ENCODE measurements at places on chromosomes 13 and 19.

GRCh38 chr13:25649001-25649633 lies 277.3 kb downstream of the ATP8A2 start:
- DNase-seq, result no peak

GRCh38 chr13:45826731-45827130 lies 24.8 kb downstream of the SIAH3 start:
- DNase-seq, result no peak

- DNase-seq, result no peak
Measured at GRCh38 chr13:84934911-84935310, 864.3 kb downstream of the SLITRK6 start.

- DNase-seq, result no peak
Measured at GRCh38 chr13:40550130-40550529, 116.3 kb downstream of the FOXO1 start.

DNA sequence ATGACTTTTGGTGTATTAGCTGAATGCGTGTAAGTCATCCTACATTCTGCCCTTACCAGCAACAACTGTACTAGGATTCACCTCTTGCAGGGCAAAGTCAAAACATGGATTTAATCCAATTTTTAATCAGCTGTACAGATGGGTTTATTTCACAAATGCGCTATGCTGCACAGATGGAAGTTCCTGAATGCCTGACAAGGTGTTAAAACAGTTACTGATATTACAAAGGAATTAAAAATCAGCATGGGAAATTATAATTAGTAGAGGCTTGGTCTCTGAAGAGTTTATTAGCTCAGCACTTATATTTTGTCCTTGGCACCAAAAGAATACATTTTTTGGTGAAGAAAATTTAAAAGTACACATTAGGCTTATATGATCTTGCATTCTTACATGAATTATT lies 448.9 kb downstream of the PCDH9 start:
- DNase-seq, result no peak

DNA sequence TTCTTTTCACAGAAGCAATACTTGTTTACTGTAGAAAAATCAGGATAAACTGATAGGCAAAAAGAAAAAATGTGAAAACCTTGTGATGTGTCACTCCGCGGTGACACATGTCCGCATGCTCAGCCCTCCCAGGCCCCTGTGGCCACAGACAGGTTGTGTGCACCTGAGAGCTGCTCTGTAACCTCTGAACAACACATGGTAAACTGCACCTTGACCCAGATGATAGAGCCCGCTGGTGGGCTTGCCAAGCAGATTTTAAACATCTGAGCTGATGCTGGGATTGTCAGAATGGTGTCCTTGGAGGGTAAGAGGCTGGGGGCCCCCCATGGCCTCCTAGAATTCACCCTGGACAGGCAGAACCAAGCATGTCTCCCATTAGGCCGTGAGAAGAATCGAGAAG lies 33.8 kb downstream of the DHRS12 start:
- DNase-seq, result no peak

GRCh38 chr19:2331601-2332246 lies 3.2 kb downstream of the SPPL2B start:
- DNase-seq, result no peak

DNA sequence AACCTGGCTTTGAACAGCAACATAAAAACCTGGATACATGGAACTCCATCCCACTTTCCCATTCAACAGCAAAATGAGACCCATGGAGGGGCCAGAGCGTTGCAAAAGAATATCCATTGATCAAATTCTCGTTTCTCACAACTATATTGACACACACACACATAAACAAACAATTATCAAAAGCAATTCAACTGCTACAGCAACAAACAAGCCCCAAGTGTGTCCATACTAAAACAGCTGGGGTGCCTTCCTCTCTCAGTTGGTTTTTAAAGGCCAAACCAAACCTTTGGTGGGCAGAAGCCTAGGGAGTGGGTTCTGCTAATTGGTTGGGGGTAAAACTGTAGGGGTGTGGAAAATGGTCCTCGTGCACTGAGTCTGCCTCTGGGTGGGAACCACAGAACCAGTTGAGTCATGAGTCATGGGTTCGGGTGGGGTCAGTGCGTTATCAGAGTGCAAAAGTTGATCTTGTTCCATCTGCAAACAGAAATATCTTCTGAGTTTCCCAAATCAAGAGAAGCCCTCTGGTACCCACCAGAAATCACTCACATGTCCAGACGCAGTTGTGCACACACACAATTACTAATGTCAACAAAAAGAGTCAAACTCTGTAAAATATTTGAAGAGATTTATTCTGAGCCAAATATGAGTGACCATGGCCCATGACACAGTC lies 18.5 kb downstream of the GPR42 start:
- no peak for DNase-seq

GRCh38 chr13:51643882-51644281 lies 59.6 kb downstream of the WDFY2 start:
- DNase-seq, result no peak

- no peak for DNase-seq
Measured at GRCh38 chr13:49636705-49637104, 8.4 kb downstream of the ARL11 start.

DNA sequence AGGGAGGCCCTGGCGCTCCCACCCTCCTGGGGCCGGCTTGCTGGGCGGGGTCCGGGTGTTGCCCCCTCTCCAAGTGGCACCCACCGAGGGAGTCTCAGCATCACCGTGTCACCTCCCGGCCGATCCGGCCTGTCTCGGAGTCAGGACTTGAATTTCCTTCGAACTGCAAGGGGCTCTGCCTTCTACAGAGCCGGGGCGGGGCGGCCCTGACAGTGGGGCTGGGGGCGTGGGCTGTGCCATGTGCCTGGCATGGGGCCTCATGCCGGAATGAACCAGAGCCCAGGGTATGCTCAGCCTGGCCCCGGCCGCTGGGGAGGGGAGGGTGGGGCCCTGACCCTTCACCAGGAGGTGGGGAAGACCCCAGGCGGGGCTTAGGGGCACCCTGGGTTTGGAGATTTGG lies 47.0 kb upstream of the TCF3 start:
- DNase-seq, result no peak

- no peak for DNase-seq
Measured at GRCh38 chr19:47598407-47599349, 10.3 kb upstream of the BICRA start.

- DNase-seq, result peak; percentile 86
Measured at GRCh38 chr13:30792285-30793000, 57.1 kb downstream of the ALOX5AP start.

DNA sequence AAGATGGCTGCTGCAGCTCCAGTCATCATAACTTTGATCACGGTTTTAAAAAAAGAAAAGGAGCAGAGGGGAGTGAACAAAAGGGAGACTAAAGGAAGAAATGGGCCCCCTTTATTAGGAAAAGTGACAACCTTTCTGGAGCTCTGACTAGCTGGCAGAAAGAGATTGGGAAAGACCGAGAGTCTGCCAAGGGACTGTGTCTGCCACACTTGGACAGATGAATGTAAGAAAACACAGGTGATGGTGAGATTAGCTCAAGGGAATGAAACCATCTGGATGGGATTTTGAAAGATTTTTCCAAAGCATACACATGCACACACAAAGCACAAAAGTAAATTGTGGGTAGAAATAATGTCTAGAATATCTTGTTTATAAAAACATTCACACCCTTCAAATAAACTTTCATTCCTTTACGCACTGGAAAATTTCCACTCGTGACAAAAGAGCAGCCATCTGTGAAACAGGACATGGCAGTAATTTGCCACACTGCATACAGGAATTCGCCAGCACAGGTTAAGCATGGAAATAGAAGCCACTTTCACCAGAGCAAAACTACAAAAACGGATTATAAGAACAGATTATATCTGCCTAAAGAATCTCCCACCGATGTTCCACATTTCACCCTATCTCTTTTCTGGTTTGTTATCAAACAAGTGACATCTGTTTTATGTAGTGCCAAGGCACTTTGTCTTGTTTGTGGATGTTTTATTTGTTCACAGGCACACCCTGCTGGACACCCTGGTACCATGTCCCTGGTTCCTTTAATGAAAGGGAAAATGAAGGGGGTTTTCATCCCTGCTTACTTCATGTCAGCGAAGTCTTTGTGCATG lies 819.5 kb downstream of the DIAPH3 start:
- DNase-seq, result no peak

- DNase-seq, result no peak
Measured at GRCh38 chr13:31207661-31208552, 8.1 kb downstream of the B3GLCT start.

DNA sequence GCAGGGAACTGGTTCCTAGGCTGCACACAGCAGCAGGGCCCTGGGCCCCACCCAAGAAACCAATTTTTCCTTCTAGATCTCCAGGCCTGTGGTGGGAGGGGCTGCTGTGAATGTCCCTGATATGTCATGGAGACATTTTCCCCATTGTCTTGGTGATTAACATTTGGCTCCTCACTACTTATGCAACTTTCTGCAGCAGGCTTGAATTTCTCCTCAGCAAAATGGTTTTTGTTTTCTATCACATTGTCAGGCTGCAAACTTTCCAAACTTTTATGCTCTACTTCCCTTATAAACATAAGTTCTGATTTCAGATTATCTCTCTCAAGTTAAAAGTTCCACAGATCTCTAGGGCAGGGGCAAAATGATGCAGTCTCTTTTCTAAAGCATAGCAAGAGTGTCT lies 310.2 kb upstream of the PCDH20 start:
- no peak for DNase-seq

DNA sequence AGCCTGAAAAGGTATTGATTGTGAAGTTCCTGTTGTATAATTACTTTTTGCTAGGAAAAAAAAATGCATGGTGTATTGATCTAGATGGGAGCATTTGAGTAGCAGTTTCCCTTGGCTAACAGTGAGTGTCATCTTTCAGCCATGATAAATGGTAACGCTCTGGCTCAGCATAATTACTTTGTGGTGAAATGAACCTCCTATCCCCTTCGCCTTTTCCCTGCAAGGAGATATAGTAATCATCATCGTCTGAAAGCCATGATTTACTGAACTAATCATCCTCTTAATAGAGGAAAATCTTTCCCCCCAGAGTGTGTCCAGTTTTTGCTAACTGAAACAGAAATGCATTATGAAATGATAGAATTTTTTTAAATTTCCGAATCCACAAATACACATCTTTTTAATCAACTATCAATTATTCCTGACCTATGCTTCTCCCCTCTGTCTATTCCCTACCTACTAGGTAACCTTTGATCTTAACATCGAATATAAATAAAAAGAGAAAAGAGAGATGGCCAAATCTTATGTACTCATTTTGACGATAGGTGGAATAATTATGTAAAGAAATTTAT lies 88.7 kb downstream of the MAB21L1 start:
- no peak for DNase-seq

GRCh38 chr13:98576200-98576945 lies 534 bp downstream of the STK24 start:
- DNase-seq, result peak; percentile 47

DNA sequence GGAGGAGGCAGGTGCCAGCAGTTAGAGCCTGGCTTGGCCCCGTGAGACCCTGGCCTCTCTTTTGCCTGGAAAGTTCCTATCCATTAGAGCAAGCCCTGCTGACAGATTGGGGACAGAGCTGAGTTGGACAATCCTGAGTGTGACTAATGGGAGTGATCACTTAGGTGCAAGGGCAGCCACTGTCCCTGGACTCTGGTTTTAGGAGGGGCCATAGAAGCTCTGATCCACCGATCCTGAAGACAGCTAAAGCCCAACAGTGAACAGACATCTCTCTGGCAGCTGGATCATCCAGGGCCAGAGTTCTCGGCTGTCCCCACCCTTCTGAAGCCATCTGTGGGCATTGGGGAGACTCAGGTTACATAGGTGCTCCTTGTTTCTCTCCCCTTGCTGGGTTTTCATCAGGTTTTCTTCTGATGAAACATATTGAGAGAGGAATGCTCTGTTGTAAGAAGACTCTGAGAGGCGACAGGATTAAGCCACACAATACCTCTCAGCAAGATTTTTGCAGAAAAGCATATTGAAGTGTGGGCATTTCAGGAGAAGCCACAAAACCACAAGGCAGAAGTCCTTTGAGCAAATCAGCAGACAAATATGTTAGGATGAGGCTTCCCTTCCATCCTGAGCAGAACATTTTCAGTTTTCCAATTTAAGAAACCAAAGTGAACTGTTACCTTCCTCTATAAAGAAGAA lies 288.0 kb upstream of the MAB21L1 start:
- no peak for DNase-seq
